M059J (cell line): ENCODE measurements at places on chromosomes 16 and 17.

DNA sequence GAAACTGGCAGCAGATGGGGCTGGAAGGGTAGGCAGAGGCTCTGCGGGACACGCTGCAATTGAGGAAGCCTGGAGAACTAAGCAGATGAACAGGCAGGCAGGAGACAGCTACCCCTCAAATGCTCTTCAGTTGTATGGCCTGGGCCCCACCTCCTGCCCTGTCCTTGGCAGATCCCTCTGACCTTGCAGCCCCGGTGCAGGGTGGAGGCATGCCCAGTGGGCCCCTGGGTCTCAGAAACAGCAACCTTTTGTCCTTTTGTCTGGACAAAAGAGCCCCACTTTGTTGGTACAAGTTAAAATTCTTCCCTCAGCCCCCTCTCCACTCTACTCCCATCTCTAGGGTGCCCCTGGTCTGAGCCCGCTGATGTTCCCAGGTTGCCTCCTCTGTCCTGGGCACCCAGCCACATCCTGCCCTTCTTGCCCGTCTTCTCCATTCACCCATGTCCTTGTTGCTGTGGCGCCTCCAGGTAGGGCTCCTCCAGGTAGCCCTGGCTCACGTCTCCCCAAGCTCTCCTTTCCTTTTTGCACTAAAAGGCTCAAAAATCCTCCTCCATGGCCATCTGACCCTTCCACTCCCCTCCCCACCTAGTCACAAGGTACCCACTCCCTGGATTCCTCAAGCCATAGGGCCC, 136.8 kb downstream of the CLEC16A start:
- DNase-seq = no peak

- no peak for DNase-seq
Measured at GRCh38 chr17:45018514-45018847, 33.0 kb downstream of the DCAKD start.

- peak; percentile 56 for DNase-seq
Measured at GRCh38 chr16:80023865-80024264, 423.3 kb upstream of the MAF start.

- no peak for DNase-seq
Measured at GRCh38 chr16:79754501-79754900, 154.0 kb upstream of the MAF start.

DNA sequence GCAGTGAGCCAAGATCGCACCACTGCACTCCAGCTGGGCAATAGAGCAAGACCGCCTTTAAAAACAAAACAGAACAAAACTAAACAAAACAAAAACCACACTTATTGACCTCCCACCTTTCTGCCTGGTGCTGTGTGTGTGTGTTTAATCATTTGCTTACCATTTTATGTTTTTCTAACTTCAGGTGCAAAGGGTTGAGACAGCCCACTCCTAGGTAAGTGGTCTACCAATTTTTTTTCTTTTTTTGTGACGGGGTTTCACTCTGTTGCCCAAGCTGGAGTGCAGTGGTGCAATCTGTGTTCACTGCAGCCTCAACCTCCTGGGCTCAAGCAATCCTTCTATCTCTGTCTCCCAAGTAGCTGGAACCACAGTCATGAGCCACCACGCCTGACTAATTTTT, 65.8 kb downstream of the SALL1 start:
- no peak for DNase-seq

DNA sequence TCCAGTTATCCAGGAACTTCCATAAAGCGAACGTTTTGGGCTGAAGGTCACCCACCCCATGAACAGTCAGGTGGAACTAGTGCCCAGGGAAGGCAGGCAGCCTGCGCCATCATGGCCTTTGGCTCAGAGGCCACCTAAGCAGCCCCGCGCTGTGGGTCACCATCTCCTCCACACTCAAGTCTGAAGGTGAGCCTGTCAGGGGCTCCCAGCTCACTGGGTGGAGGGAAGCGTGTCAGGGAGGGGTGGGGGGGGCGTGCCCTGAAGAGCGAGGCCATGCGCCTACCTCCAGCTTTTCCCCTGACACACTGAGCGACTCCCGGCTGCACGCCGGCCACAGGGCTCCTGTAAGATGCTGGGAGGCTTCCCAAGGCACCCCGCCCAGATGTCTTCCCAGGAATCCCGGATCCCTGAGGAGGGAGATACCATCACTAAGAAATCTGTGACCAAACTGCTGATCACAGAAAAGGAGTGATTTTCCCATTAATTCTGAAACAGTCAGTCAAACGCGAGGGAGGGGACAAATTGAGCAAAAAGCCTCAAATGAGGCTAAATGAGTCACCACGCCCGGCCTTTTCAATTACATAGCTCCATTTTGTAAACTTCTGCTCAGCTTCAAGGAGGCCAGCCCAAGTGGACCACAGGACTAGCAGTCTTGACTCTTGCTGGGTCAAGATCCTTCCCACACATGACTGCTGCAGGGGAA, 26.5 kb upstream of the SLC25A19 start:
- peak; percentile 54 for DNase-seq

- no peak for DNase-seq
Measured at GRCh38 chr17:67659028-67659427, 58.7 kb upstream of the NOL11 start.

DNA sequence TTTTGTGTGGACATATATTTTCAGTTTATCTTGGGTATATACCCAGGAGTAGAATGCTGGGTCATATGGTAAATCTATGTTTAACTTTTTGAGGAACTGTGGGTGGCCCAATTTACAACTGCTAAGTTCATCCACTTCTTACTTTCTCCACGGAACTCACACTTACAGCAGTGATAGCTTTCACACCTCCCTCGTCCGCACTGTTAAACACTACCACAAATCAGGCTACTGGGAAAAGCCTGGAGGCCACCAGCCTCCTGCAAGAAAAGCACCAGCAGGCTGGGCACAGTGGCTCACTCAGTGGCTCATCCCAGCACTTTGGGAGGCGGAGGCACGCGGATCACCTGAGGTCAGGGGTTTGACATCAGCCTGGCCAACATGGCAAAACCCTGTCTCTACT, 14.7 kb upstream of the ZG16 start:
- DNase-seq = no peak

GRCh38 chr16:88504489-88505404, 51.7 kb downstream of the ZFPM1 start:
- DNase-seq = no peak

- DNase-seq = no peak
Measured at GRCh38 chr16:9372934-9373890, 281.8 kb downstream of the HAPSTR1 start.

DNA sequence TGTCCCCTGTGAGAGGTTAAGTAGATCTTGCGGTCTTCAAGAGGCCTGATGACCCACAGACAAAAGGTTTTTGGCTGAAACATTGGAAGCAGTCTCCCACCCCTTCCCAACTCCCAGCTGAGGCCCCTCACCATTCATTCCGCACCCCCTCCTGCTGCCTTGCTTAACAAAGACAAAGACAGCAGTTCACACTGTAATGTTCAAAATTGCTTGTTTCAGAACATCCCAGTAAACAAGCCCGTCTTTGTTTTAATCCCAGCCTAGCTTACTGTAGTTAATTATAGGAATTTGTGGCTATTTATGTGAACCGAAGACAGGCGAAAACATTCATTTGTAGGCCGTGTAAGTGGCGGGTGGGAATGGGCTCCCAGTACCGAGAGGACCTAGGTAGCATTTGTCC, 55.7 kb downstream of the IRX5 start:
- DNase-seq = no peak

GRCh38 chr17:42163113-42163512, 8.3 kb upstream of the RAB5C start:
- no peak for DNase-seq

- DNase-seq = no peak
Measured at GRCh38 chr16:88856122-88856827, 472 bp downstream of the GALNS start.

DNA sequence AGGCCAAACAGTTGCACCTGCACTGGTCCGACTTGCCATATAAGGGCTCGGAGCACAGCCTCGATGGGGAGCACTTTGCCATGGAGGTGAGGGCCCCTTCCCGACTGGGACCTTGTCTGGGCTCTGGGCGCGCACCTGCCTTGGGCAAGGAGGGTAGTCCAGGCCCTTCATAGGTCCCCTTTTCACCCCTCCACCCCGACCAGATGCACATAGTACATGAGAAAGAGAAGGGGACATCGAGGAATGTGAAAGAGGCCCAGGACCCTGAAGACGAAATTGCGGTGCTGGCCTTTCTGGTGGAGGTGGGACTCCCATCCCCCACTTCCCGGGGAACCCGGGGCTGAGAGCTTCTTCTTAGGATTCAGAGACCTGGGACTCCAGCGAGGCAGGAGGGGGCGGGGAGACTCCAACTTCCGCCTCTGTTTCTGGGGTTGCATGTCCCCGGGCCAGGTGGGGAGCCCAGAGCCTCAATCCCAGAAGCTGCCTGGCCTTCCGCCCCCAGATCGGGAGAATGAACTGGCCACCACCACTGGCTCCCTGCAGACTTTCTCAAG, 7.8 kb downstream of the CA4 start:
- DNase-seq = no peak

GRCh38 chr16:79349803-79350202, 250.7 kb downstream of the MAF start:
- DNase-seq = no peak

DNA sequence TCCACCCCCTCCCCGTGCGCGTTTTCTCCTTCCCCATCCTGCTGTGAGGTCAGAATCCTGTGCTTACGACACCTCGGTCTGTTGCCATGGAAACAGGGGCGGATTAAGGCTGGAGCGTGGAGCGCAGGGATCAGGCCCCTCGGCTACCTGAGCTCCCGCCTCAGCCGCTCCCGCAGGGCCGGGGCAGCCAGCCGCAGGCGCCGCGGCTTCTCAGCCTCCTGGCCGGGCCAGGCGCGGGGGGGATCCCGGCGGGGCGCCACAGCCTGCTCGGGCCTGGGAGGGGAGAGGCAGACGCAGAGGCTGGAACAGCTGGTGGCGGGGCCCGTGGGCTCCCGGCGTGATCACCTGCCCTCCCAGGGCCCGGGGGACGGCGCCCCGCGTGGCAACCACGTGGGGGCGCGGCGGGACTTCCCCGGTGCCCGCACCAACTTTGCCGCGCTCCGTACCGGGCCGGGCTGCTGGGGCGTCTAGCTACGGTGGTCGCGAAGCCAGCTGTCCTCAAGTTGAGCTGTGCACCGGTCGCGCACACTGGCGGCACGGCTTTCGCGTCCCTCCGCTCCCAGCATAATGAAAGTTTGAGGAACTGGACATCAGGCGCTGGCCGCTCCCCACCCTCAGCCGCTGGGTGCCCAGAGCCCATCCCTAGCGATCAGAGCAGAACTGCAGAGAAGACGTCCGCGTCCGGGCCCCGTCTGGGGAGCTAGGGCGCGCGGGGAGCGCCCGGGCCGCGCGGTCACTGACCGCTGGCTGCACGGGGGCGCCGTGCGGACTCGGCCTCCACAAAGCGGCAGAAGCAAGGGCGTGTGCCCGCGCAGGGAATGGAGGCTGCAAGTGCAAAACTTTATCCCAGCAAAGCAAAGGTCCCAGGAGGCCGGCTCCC, 1.2 kb downstream of the RTN4RL1 start:
- peak; percentile 46 for DNase-seq

DNA sequence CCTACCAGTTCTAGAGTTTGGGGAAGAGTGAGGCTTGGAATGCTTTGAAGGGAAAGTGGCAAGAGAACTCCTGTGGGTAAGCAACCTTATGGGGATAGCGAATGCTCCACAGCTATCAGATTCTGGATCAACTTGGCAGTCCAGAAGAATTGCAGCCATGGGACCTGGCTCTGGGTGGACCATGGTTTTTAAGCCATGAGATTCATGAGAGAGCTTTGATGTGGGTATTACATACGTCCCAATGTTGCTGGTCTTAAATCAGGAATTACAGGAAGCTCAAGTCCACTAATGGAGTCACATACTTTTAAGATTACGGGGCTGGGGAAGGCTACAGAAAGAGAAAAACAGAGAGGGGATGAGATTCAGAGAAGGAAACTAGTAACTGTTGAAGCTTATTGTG, 142.5 kb upstream of the ELAC2 start:
- DNase-seq = no peak

GRCh38 chr17:76071531-76072147, 678 bp downstream of the SRP68 start:
- DNase-seq = no peak

- DNase-seq = no peak
Measured at GRCh38 chr16:873243-873661, 72.7 kb upstream of the GNG13 start.

GRCh38 chr17:77193653-77194052, 52.9 kb downstream of the SEC14L1 start:
- no peak for DNase-seq

DNA sequence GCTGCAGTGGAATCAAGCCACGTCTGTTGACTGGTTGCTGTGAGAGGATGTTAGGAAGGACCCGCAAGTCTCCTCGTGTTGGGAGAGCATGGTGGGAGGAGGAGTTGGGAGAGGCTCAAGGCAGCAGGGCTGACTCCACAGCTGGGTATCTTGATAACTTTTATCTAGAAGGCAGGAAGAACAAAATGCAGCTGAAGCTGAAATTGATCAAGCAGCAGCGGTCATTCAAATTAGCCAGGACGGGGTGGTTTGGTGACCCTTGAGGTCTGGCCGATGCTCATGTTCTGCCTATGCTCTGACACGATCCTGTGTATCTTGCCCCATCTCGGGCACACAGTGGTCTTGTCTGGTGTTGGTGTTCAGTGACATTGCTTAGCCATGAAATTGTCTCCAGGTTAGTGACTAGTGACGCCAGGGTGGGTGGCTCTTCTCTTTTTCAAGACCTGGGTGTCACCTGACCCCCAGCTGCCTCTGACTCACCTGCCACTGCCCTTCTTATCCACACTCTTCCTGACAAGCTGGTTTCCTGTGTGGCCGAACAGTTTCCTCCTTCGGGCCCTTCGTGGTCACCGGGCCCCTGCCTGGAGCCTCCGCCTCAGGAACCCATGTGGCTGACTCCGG, 19.1 kb downstream of the NPTX1 start:
- peak; percentile 43 for DNase-seq

- DNase-seq = no peak
Measured at GRCh38 chr16:48903039-48903438, 293.1 kb upstream of the N4BP1 start.

DNA sequence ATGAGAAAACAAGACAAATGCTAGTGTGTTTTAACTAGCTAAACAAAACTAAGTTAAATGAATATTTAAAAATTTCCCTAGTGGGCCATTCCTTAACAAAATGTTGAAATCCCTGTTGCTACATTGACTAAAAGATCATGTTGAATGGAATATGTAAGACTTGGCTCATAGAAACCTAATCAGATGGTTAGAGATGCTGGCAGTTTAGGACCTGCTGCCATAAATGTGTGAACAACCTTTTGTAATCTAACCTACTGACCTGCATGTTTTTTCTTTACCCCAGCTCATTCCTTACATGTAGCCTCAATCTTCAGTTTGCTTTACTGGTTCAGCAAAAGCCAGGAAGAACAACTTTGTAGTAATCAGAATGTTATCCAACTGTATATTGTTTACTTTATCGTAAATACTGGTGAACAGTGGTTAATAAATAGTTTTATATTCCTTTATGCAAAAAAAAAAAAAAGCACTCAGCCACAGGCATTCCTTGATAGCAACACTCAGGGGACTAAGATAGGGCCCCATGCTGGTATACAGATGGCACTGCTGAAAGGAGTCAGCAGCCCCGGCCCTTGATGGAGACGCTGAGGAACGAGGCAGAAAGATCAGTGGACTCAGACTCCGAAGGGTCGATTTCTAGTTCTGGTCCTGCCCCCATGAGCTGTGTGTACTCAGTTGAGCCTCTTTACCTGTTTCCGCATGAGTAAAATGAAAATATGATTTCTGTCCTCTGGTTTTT, 78.2 kb downstream of the MARF1 start:
- no peak for DNase-seq

GRCh38 chr17:19578545-19578944, 44.9 kb downstream of the SLC47A1 start:
- peak; percentile 2 for DNase-seq

GRCh38 chr17:41351177-41351576, 549 bp upstream of the KRT33A start:
- no peak for DNase-seq
